Esophagus squamous epithelium (tissue), 5 donors: ENCODE measurements at places on chromosomes 5 and 9.

- DNase-seq = no peak
Measured at GRCh38 chr5:81950996-81951395, 20.8 kb upstream of the ATG10 start.

- DNase-seq = no peak
Measured at GRCh38 chr9:114591849-114592248, 4.3 kb downstream of the ATP6V1G1 start.

- DNase-seq = no peak
Measured at GRCh38 chr9:107685901-107686300, 196.3 kb upstream of the KLF4 start.

DNA sequence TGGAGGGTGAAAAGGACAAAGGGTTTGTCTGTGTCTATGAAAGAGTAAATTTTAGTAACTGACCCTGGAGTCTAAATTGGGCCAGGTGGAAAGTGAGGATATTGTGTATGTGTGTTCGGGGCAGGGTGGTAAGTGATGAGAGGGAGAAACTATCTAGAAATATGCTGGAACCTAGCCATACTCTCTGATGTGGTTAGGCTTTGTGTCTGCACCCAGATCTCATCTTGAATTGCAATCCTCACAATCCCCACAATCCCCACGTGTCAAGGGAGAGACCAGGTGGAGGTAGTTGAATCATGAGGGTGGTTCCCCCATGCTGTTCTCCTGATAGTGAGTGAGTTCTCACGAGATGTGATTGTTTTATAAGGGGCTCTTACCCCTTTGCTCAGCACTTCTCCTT, 60.6 kb downstream of the COMMD10 start:
- DNase-seq = no peak

- DNase-seq = no peak
Measured at GRCh38 chr9:20945269-20945668, 86.2 kb downstream of the HACD4 start.

GRCh38 chr5:132839426-132840301, 9.2 kb upstream of the SHROOM1 start:
- DNase-seq = no peak

GRCh38 chr9:13532407-13532806, 252.9 kb upstream of the MPDZ start:
- DNase-seq = no peak

GRCh38 chr5:40033411-40033810, 608.6 kb upstream of the DAB2 start:
- no peak for DNase-seq

- no peak for DNase-seq
Measured at GRCh38 chr5:172931001-172931536, 28.2 kb upstream of the RPL26L1 start.

DNA sequence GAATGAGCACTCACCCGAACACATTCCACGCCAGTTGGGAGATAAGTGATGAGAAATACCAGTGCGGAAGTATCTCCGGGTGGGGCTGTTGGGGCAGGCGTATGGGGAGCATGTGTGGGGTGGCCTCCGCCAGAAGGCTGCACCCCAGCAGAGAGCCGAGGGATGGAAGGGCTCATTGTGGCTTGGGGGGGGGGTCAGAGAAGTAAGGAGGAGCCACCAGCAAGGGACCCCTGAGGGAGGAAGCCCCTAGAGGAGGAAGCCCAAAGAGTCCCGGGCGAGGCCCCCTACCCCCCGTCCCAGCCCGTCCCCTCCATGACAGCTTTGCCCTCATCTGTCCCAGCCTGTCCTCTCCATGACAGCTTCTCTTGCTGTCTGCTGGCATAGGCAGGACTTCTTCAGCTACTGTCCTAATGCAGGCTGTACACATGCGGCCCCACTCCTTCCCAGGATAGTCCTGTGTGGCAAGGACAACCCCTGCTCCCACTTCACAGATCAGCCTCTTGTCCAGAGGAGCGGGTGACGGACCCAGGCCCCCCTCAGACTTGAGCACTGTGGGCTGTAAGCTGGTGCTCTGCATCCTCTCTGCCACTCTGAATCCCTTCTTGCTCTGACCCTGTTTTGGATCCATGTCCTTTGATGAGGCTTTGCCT, 239.6 kb downstream of the CACNA1B start:
- DNase-seq = no peak

GRCh38 chr5:139733010-139733688, 62.5 kb upstream of the PSD2 start:
- DNase-seq = no peak

- no peak for DNase-seq
Measured at GRCh38 chr5:81898403-81898802, 73.4 kb upstream of the ATG10 start.

GRCh38 chr5:65863747-65864146, 62.6 kb upstream of the ERBIN start:
- no peak for DNase-seq

DNA sequence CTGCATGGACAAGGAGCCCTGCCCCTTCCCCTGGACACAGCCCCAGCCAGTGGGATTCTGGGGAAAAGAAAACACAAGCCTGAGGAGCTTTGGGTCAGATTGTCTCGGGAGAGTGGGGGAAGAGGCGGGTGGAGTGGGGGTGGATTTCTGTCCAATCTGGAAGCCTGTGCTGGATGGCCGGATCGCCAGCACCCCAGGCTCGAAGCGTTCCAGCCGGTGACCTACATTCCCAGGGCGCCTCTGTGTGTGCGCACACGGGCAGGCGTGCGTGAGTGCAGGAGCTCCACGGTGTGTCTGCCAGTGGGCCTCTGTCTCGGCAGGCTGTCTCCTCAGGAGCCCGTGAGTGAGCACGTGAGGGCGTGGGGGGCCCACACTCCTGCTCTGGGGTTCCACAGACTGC, 74.3 kb upstream of the DAB2IP start:
- no peak for DNase-seq

GRCh38 chr9:82930116-82930515, 132.8 kb downstream of the RASEF start:
- no peak for DNase-seq

GRCh38 chr9:17520268-17521064, 58.4 kb upstream of the SH3GL2 start:
- no peak for DNase-seq

GRCh38 chr5:124650951-124651662, 95.3 kb downstream of the ZNF608 start:
- no peak for DNase-seq

DNA sequence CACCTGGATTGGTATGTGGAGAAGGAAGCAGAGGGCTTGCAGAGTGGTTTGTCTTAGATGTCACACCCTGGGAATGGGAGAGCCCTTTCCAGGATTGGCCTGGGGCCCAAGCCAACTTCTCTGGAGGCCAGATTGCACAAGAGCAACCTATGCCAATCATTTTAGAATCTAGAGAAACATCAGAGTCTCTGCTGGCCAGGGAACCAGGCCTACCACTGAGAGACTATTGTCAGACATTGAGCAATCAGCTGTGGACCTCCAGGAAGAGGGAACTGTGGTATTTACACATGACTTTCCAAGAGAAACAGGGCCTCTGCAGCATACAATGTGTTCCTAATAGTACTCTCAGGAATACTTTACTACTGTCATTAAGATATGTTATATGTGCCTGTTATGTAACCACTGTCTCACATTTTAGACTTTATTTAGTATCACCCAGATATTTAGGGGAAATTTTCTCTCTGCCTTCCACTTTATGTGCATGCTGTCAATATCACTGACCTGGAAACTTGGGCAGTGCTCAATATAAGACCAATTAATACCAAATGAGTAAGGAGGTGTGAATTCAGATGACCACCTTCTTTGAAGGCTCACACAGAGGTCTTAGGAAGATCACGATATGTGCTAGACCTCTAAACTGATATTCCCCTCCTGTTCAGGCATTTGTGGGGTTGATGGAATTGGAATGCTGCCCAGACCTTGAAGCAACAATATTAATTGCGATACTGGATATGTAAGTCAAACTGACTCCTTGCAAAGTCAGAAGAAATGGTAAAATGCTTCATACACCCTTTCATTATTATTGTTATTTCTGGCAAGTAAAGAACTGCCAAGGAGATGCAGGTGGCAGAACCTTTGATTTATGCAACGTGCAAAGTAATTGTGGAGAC, 20.5 kb upstream of the CCL28 start:
- no peak for DNase-seq

DNA sequence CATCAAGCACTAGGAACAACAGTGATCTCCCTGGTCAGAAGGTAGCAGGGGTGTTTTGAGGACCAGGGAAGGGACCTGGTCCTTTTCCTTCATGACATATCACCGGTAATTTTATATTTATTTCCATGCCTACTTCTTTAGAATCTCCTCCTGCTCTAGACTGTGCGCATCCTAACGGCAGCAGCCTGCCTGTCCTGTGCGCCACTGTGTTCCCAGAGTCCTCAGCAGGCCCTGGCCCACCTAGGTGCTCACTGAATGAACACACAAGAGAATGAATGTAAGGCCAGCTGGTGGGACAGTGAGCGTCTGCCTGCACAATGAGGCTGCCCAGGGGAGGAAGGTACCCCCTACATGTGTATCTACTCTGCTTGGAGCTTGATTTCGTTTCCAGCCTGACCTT, 51.5 kb downstream of the C5orf15 start:
- DNase-seq = no peak

DNA sequence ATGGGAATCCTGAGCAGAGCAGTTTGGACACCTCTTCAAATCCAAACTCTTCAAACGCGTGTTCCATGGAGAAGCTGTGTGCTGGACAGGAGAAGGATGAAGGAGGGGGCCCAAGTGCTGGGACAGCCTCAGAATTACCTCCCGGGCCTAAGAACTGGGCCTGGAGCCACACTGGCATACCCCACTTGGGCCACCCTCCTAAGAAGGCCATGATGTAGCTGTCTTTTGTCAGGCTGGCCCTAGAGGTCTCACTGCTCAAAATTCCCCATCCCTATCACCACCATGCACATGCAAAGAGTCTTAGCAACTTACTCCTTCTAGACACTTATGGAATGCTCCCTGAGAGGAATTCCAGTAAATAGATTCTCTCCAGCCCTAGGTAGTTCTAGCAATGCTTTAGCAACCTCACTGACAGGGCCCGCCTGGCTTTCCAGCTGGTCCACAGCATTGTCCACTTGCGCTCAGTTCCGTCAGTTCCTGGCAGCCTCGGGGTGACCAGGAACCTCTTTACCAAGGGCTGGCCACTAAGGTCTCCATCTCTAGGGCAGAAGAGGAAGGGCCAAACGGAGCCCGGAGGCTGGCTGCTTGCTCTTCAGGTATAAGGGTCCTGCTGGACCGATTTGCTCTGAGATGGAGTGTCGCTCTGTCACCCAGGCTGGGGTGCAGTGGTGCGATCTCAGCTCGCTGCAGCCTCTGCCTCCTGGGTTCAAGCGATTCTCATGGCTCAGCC, 75.3 kb downstream of the RGS3 start:
- no peak for DNase-seq

DNA sequence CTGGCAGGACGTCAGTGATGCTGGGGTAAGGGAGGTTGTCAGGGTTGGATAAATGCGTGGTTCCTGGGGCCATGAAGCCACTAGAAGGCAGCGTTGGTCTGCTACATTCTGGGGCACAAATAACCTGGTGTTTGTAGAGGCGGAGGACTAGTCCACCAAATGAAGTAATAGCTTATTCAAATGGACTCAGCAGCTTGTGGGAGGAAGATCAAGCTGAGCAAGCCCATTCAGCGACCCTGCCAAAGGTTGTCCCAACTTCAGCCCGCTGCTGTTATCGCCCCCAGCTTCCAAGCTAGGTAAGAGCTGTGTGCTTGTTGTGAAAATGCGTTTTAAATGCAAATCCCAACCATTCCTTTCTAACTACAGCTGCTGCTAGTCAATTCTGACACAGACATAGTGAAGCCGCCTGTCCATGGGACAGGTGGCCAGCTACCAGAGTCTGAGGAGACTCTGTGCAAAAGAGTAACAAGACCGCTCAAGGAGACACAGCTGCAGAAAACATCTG, 7.6 kb upstream of the FAM240B start:
- DNase-seq = no peak

GRCh38 chr9:128840524-128840923, 10.9 kb upstream of the SPOUT1 start:
- DNase-seq = no peak

DNA sequence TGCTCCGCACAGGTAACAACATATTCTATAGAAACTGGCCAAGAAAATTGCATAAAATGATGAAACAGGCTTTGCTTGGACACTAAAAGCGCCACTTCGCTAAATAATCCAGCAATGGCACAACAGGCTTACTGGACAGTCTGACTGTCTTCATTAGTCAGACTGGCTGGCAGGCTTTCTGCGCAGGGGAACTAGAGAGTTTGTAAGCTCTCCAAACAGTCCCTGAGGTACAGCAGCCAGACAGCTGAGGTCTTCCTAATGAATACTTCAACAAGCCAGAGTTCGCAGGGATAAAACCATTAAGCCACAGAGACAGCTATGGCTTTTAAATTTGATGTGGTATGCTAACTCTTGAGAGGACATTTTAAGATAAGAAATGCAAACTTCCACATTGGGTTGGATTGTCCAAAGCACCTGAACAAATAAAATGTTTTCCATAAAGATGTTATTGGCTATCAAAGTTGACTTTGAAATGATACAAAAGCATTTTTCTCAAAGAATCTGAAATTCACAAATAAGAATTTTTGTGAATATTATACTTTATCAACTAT, 20.7 kb downstream of the PLK2 start:
- no peak for DNase-seq

DNA sequence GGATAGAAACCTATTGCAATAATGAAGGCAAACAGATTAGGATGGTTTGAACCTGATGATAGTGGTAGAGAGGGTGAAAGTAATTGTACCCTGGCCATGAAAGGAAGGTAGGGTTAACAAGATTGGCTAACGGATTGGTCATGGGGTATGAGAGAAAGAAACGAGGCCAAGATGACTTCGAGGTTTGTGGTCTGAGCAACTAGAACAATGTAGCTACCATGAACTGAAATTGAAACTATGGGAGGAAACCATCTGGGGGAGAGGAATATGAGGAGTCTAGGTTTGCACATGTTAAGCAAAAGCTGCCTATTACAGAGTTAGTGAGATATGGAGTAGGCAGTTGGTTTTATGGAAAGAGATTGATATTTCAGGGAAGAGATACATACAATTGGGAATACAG, 406.0 kb downstream of the PRELID2 start:
- no peak for DNase-seq

GRCh38 chr9:98747476-98747875, 38.7 kb upstream of the GABBR2 start:
- DNase-seq = no peak

- DNase-seq = no peak
Measured at GRCh38 chr5:126220725-126221124, 202.5 kb upstream of the GRAMD2B start.

GRCh38 chr9:35553670-35554543, 51.2 kb upstream of the TESK1 start:
- DNase-seq = no peak

GRCh38 chr5:77841616-77842015, 65.5 kb upstream of the TBCA start:
- DNase-seq = no peak

DNA sequence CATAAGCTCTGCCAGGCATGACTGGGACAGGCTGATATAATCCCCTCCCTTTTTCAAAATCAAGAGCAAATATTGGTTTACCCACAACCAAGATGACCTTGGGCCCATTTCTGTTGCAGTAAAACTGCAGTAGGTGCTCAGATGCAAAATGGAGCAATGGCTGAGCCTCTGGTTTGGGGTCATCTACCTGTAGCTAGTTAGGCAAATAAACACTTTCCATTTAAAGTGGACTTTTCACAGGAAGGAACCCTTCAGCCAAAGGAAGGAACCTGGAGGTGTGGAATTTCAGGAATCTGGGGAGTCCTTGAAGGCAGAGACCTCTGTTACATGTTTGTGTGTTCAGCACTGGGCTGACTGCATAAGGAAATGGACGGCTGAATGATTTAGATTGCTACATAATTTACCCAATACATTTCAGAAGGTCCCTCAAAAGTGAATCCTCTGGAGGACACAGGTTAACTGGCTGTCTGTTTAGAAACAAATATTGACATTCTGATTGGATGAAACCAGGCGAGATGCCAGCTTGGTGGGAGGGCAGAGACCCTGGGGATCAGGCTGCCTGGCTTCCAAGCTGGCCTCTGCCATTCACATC, 170.1 kb upstream of the ZNF618 start:
- no peak for DNase-seq
